ENCODE measurements at places on chromosomes 13 and 19.

- DNase-seq = no peak
Measured at GRCh38 chr19:57192993-57193392, 1.7 kb downstream of the ZNF264 start.

GRCh38 chr19:5472286-5472685 lies 17.1 kb downstream of the ZNRF4 start:
- DNase-seq = no peak

DNA sequence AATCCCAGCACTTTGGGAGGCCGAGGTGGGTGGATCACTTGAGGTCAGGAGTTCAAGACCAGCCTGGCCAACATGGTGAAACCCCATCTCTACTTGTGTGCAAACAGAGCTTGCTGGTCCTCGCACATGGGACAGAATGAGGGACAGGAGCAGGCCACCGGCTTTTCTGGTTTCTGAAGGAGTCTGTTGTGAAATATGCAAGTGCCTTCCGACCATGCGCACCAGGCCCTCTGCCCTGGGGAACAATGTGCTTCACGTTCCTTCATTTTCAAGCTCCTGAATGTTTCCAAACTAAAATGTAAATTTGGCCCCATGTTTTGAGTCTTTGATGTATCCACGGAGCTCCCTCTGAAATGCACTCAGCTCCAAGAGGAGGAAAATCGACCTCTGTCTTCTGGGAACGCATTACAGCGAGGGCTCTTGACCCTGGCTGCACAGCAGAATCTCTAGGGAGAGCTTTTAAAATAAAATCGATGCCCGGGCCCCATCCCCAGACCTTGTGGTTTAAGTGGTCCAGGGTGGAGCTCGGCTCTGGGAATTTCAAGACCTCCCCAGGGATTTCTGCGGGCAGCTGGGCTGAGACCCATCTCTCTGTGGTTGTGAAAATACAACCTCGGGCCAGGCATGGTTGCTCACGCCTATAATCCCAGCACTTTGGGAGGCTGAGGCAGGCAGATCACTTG lies 9.3 kb upstream of the ACP4 start:
- DNase-seq = no peak

GRCh38 chr13:106496072-106496997 lies 39.1 kb downstream of the EFNB2 start:
- DNase-seq = no peak

DNA sequence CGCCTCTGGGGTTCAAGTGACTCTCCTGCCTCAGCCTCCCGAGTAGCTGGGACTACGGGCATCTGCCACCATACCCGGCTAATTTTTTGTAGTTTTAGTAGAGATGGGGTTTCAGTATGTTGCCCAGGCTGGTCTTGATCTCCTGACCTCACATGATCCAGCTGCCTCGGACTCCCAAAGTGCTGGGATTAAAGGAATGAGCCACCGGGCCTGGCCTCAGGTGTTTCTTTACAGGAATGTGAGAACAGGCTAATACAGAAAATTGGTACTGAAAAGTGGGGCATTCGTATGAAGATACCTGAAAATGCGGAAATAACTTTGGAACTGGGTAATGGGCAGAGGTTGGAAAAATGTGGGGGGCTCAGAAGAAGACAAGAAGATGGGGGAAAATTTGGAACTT lies 2.8 kb upstream of the CDC16 start:
- DNase-seq = no peak

DNA sequence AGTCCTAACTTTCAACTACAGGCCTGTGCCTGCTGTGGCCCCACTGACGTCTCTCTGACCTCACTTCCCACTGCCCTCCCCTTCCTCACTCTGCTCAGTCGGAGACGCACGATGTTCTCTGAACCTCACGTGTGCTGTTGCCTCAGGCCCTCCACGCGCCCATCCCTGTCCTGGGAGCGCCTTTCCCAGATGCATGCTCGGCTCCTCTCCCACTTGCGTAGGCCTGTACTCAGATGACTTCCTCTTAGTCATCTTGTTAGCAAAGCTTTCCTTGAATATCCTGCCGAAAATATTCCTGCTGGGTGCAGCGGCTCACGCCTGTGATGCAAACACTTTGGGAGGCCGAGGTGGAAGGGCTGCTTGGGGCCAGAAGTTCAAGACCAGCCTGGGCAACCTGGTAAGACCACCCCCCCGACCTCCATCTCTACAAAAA lies 9.3 kb upstream of the SYT5 start:
- DNase-seq = no peak

DNA sequence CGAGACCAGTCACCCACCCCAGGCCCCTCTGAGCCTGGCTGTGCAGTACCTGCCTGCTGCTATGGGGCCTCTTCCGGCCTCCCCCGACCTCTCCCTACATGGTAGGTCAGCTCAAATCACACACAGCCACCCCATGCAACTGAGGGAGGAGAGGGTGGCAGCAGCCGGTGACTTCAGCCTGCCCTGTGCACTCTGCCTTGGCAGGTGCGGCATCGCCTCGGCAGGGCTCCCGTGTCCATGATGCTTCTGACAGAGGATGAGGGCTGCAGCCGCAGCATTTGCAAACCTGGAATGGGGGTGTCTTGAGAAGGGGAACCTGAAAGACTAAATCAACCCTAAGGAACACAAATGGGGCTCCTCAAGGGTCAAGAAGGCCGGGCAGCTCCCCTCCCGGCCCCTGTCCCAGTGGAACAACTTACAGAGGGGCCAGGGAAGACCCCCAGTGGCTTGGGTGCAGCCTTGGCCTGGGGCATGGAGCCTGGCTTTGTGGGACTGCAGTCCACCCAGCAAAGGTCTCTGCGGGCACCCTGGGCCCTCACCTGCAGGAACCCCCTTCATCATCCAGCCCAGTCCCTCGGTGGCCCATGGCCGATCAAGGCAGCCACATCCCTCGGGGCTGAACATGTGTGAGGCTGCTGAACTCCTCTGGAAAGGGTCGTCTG lies 6.7 kb downstream of the TEX29 start:
- no peak for DNase-seq

GRCh38 chr19:56643460-56643955 lies 549 bp downstream of the SMIM17 start:
- no peak for DNase-seq

- no peak for DNase-seq
Measured at GRCh38 chr19:46189971-46190888, 39.3 kb upstream of the IGFL1 start.

DNA sequence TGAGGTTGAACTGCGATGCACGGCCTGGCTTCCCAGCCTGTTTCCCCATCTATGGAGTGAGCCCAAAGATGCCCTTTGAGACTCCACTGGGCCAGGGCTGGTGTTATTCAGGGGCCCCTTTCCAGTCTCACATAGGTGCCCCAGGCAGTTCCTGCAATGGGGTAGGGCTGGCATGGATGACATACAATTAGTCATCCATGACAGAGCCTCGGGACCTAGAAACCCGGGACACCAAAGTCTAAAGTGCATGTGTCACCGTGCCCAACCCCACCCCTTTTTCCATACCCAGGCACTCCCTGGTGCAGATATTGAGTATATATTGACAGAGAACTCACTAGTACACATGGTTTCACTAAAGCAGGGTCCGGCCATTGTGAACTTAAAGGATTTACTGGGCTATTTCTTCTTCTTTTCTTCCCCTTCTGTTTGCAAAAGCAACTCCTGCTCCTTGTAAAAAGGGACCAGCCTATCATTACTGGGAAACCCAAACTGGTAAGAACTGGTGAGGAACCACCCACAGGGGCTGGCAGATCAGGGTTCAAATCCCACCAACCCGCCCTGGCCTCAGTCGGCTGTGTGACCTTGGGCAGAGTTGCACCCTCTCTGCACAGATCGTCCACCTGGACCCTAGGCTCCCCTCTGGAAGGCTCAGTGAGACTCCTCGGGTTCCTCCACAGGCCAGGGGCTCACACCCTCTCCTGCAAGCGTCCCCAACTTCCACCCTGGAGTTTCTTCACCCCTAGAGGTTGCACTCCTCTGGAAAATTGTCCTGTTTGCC lies 2.7 kb downstream of the B3GNT3 start:
- DNase-seq = peak; percentile 73

DNA sequence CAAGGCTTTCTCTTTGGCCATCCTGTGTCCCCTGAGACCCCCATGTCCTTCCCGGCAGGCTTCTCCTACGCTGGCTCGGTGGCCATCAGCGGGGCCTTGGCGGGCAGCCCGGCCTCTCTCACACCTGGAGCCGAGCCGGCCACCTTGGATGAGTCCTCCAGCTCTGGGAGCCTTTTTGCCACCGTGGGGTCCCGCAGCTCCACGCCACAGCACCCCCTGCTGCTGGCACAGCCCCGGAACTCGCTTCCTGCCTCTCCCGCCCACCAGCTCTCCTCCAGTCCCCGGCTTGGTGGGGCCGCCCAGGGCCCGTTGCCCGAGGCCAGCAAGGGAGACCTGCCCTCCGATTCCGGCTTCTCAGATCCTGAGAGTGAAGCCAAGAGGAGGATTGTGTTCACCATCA lies 14.2 kb downstream of the PLEKHJ1 start:
- DNase-seq = no peak

DNA sequence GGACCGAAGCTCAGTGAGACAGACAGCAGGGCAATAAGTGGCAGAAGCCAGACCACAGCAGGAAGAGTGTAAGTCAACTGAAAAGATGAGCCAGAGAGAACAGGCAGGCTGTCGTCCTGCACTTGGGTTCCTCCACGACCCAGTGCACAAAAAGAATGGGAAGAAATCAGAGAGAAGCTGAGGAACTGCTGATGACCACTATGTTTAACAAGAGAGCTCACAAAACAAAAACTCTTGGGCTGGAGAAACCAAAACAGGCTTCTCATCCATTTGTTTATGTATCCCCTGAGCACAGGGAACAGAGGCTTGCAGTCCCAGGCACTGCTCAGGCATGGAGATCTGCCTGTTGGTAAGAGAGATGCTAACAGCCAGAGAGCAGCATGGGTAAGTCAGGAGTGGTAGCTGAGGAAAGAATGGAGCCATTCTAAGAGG lies 14.0 kb downstream of the AKAP8L start:
- no peak for DNase-seq

GRCh38 chr13:39422845-39423565 lies 180.0 kb downstream of the LHFPL6 start:
- DNase-seq = no peak

DNA sequence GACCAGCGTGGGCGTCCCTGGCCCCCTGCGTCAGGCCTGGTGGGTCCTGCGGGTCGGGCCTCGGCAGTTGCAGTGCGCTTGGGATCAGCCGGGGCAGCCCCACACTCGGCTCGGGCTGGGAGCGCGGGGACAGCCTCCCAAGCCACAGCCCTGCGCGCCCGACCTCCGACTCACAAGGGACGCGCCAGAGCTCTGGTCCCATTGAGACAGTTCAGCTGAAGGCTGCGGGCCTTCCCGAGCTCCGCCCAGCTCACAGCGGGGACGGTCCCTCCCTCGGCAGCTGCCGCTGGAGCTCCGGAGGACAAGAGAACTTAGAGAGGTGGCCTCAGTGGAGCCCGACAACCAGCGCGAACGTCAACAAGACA lies 45.7 kb upstream of the ZNF730 start:
- no peak for DNase-seq

DNA sequence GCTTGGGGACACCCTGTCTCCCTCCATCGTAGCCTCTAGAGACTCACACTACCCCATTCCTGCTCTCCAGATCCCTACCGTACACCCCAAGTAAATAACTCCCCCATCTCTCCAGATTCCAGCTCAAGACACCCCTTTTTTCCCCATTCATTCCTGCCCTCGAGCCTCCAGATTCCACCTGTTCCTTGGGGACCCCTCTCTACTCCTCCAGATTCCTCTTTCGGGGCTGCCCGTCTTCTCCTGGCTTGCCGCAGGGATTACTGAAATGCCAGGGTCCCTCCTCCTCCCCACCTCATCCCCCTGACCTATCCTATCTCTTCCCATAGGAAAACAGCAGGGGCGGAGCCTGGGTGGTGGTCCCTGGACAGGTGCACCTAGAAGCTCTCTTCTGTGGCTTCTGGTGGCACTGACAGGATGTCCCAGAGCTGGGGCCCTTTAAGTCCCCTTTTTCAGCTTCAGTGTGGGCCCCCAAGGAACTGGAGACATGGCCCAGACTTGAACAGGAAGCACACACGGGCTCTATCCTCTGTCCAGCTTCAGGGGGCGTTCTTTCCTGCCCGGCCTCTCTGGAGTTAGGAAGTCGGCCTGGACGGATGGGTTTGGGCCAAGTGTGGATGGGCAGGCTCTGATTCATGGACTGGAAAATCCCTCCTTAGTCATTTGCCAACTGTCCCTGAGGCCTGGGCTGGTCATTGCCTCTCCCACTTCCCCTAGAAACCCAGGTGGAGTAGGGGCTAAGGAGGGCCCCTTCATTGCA lies 1.2 kb downstream of the ZSWIM4 start:
- no peak for DNase-seq

DNA sequence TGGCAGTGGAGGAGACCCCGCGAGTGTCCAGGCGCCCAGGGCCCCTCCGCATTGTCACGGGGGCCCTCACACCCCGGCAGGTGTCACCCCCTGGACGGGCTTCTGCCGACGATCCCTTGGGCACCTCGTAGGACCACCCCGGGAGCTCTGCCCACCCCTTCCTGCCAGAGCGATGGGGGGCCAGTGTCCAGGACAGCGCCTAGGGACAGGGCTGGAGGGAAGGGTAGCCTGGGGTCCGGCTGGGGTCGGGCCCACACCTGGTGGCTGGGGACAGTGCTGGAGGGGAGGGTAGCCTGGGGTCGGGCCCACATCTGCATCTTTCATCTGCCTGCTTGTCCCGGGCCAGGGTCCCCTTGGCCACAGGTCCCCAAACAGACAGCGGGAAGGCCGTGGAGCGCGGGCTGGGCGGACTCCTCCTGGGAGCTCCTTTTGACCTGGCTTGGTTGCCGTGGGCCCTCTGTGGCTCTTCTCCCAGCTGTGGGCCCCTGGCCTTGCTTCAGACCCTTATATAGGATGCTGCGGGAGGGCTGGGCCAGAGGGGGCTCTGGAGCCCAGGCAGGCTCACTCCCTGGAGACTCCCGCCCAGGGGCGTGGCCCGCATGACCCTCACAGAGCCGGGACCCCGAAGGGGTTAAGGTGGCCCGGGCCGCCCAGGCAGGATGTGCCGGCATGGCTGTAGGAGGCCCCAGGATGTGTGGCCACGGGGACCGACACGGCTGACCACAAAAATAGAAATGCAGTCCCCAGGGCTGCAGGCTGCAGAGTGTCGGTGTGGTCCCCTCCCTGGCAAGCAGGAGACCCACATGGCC lies 74.1 kb upstream of the MCF2L start:
- no peak for DNase-seq

GRCh38 chr13:71786875-71787274 lies 80.1 kb downstream of the DACH1 start:
- no peak for DNase-seq

GRCh38 chr13:91894316-91894715 lies 495.9 kb downstream of the GPC5 start:
- DNase-seq = no peak

GRCh38 chr13:21568854-21569253 lies 35.1 kb downstream of the MICU2 start:
- DNase-seq = no peak
